T-helper 22 cell (primary cell): ENCODE measurements at places on chromosomes 2 and 18.

- no peak for DNase-seq
These were observed 162.5 kb downstream of the CCDC102B start for GRCh38 chr18:68960355-68960754.

DNA sequence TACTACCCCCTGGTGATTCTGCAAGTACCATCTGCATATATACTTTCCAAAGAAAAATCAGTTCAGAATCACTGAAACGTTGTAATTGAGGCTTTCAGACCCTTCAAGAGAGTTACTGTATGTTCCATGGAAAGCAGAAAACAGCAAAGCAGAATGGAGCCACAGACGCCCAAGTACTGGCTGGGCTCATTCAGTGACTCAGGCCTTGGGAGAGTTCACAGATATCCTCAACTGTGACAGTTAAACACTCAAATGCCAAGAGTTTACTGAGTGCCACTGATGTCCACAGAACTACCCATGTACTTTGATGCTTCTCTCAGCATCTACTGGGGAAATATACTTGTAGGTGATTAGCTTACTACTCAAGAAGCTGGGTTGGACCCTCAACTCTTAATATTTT is 303.4 kb downstream of the TCF4 start:
- no peak for DNase-seq

GRCh38 chr2:143891879-143892308 is 628.0 kb downstream of the ZEB2 start:
- DNase-seq = no peak

DNA sequence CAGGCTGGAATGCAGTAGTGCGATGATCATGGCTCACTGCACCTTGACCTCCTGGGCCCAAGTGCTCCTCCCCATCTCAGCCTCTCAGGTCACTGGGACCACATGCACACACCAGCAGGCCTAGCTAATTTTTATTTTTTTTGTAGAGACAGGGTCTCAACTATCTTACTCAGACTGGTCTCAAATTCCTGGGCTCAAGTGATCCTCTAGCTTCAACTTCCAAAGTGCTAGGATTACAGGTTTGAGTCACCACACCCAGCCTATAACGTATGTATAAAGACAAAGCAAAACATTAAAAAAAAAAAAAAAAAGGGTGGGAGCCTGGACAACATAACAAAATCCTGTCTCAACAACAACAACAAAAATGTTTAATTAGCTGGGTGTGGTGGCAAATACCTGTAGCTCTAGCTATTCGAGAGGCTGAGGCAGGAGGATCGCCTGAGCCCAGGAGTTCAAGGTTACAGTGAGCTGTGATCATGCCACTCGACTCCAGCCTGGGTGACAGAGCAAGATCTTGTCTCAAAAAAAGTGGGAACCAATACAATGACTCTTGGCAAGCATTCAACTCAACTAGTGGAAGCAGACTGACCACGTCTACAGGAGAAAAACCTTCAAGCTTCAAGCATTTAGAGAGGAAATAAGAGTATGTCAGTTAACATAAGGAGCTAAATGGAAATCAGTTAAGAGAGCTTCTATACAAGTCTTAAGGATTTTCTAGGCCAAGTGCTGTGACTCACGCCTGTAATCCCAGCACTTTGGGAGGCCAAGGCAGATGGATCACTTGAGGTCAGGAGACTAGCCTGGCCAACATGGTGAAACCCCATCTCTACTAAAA is 2.6 kb downstream of the GTF3C2 start:
- DNase-seq = no peak

DNA sequence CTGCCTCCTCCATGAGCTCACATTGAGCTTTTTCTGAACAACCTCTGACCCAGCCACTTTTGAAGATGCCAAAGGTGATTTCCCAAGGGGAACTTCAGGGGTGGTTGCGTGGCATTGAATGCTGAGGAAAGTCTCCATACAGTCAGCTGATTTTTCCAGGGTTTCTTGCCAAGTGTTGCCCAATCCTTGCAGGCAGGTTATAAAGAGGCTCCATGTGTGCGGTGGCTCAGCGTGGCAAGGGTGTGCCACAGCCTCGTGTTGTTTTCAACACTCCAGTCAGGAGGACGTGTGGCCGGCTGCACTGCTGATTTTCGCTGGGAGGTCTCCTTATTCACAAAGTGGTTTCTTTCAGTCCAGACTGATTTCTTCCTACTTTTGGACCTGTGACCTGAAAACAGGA is 81.4 kb upstream of the GATA6 start:
- no peak for DNase-seq

DNA sequence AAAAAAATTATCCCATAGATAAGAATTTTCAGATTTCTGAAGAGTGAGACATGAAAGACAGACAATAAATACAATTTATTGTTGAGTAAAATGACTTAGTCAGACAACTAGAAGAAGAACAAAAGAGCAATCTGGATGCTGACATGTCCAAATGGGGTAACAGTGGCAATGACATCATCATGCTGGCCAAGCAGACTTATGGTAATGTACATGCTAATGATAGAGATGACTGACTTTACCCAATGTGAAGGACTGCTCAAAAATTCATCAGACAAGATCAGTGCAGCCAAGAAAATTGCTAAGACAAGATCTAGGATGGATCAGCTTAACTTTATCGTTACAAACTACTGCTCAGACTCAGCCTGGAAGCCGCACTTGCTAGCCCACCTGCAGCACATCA is 70.5 kb upstream of the SRD5A2 start:
- DNase-seq = no peak

DNA sequence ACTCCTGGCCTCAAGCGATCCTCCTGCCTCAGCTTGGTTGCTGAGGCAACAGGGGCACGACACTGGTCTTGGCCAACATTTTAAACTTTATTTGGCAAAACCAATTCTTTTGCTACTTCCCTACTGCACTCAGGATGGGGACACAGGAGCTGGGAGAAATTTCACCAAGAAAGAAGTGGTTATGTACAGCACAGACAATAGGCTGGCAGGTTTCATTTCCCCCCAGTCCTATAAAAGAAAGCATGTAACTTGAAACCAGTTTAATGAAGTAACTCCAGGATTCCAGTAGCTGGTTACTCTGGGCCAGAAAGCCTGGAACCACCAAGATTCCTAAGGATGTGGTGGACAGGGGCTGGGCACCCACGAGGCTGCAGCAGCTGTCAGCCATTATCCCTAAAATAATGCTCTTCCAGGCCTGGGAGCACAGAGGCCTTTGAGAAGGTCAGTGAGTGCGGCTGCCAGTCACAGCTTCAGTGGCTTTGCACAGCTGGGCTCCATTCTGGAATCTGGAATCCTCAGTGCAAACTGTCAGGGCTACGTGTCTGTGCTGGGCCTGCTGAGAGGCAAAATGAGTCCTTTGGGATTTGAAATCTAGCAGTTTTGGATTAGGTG is 142.3 kb upstream of the ITGA6 start:
- DNase-seq = no peak

DNA sequence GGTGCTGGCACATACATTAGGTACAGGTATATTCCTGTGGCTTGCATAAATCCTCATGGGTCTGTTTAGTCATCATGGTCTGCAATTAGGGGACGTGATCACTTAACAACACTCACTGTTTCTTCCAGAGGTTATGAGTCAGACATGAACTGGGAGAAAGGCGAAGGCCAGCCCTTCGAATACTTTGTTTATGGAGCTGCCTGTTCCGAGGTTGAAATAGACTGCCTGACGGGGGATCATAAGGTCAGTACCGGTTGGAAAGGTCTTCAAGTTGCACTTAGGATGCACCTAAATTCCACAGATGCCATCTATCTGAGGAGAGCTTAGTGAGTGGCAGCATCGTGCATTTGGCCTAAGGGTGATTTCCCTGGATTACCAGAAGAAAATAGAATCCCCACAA is 76.9 kb downstream of the AOX1 start:
- no peak for DNase-seq

- no peak for DNase-seq
These were observed 52.0 kb upstream of the NFATC1 start for GRCh38 chr18:79343567-79344207.

- DNase-seq = no peak
These were observed 600 bp downstream of the RALB start for GRCh38 chr2:120253021-120253882.

DNA sequence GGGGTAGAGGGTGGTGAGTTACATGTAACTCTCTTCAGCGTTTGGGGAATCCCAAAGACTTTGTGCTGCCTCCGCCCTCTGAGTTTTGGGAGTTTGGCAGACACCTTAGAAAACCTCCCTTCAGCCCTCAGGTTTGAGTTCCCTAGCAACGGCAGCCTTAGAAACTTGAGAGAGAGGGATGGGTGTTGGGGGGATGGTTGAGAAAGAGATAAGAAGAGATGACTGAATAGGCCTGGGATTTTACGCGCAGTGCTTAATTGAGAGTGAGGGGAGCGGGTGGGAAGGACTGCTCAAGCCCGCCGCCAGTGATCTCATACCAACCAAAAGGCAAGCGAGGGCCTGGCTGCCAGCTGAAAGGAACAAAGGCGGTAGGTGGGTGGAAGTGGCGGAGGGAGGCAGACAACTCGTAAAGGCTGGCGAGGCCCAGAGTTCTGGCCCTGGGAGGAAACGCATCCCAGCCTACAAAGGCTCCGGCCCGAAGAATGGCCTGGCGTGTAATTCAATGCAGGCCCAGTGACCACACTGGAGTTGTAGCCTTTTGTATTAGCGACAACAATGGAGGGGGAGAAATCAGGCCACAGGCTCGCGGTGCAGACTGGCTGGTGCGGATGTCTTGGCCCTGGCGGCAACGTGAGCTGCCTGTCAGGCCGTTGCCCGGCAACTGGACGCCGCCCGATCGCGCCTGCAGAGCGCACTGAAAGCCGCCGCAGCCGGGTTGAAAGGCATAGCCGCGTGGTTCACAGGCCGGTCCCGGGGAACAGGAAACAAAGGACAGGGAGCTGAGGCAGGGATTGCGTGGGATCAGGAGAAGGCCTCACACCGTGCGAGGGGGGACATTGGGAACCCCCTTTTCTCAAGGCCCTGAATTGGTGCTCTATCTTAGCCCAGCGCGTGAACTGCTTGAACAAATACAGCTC is 39.9 kb upstream of the DARS1 start:
- no peak for DNase-seq

DNA sequence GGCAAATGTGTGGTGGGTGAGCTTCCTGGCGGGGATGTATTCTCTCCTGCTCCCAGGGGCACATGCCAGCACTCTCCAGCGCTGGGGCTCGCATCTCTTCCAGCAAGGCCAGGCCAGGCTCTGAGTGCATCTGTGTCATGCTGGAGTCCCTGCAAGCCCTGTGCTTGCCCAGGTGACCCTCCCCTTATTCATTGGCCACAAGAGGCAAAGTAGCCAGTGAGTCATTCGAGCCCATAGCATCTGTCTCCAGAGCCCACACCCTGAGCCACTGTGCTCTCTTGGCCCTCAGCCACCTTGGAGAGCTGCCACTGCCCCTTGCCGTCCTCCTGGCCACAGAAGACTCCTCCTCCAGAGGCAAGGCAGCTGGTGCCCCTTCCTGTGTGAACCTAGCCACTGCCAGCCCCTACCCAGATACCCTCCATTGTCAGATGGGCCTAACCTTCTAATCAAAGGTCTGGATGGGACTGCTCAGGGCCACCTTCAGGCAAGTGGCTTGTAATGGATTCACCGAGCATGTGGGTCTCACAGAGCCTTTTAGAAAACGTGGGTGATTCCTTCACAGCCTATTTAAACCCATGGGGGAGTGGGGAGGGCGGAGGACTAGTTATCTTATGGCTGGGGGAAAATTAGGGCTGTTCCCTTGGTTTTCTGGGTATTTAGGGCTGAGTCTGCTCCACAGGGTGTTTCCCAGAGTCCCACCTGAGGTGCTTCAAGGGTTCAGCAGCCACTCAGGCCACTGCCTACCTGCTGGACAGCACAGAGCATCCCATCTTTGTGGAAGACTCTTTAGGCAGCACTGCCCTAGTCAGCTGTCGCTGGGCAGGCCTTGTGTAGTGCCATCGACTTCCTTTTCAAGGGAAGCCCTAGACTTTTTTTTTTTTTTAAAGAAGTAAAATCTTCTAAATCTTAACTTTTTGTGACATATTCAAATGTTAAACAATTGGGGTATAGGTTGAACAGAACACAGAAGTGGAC is 137.4 kb downstream of the ACOXL start:
- DNase-seq = no peak

- DNase-seq = no peak
These were observed 19.4 kb upstream of the NCL start for GRCh38 chr2:231483398-231484329.

DNA sequence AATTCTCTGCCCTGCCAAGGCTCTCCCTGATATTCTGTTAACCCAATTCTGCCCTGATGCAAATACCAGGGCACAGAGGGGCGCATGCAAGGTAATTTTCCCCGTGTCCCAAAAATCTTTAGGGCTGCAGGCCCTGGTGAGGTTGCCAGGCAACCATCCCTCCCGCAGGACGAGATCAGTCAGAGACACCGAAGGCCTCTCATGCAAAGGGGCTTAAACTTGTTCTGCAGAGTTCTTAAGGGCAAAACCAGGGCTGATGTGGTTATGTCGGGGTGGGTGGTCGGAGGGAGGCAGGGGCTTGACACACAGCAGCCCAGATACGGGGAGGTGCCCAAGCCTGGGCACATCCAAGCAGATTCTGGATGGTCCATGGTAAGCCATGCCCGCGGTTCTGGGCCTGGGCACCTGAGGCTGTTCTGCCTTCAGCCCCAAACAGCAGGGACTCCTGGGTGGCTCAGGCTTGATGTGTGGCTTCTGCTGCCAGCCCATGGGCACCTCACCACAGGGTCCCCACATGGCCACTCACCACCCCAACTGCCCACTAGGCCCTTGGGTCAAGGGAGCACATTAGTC is 27.2 kb downstream of the STEAP3 start:
- no peak for DNase-seq
